ENCODE measurements at places on chromosomes 2 and 18.

DNA sequence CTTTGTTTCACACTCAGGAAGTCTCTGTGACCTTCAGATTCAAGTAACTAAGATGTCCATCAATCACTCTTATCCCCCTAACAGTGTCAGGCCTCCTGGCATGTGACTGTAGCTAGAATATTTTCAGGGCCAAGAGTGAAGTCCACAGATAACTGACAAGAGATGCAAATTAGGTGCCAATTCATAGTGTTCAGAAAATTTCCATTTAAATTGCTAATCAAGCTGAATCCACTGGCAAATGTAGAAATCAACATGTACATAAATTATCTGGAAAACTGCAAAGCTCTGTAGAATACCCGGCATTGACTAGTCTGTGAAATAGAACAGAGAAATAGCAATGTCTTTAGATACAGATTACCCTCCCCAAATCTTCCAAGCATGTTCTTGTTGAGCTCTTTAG, 38.6 kb upstream of the ARL4C start:
- no peak for DNase-seq

DNA sequence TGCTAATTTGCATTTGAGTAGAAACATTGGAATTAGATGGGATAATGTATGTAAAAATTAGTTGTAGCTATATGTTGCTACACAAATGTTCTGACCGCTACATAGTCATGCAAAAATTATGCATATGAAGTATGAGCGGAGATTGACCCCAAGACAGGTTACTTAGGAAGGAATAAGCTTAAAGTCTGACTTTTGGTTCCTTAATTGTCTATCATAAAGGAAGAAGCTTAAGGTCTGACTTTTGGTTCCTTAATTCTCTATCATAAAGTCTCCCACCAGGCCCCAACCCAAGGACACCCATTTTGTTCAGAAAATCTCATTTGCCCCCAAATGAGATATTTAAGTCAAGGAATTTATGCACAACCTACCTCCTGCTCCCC, 106.5 kb downstream of the EVA1A start:
- DNase-seq = no peak

DNA sequence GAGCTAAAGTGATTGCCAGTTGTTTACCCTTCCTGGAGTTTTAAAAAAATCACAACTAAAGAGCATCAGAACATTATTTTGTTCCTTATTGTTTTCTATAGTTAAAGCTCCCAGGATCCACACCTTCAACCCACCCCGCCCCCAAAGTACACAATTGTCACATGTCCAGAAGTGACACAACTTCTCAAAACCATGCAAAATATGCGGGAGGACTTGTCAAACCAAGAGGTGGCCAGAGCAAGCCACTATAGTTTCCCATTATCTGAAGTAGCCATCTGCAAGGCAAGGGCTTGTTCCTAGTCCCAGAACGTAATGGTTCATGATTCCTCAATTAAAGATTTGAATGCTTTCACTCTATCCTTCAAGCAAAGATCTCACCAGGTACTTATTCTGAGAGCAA, 9.9 kb upstream of the INO80C start:
- DNase-seq = no peak

GRCh38 chr2:54416166-54416813, 39.8 kb upstream of the SPTBN1 start:
- DNase-seq = no peak

DNA sequence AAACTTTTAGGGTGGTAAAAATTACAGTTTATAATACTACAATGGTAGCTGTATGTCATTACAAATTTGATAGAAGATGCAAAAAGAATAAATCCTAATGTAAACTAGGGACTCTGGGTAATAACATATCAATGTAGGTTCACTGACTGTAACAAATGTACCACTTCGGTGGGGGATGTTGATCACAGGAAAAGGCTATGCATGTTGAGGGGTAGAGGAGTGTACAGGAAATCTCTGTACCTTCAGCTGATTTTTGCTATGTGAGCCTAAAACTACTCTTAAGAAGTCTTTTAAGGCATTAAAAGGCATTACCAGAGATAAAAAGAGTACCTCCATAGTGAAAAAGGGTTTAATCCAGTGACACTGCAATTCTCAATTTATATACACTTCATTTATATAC, 25.0 kb downstream of the TRIP12 start:
- no peak for DNase-seq

DNA sequence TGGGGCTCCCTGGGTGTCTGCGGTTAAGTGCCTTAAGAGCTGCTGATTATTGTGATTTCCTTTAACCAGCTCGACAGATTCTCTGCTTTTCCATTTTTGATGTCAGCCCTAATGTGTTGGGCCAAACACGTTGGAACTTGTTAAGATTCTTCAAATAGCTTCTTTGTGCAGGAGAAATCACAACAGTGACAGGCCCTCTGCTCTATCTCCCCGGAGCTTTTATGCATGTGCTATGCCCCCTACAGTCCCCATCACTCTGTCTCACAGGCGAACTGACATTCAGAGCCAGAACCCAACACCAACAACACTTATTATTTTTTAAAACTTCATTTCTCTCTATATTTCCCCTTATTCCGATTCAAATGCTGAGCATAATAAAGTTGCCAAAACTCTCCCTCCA, 371.7 kb upstream of the CELF4 start:
- DNase-seq = no peak

DNA sequence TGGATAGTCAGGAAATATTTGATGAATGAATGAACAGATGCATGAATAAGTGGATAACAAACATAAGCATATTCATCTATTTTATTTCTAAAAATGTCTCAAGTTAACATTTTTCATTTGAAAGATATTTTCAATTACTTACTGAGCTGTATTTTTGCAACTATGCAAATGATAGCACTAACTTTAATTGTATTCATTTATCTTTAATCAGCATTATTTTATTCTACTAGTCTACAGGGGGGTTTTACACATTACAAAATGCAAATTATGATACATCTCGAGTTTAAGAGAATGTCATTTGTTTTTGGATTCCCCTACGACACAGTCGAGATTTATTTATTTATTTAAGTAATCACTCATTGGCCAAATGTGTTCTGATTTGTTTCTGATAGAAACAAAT, 530.6 kb downstream of the ERBB4 start:
- DNase-seq = no peak

GRCh38 chr2:191041418-191042161, 27.6 kb upstream of the STAT1 start:
- DNase-seq = no peak
